ENCODE measurements at places on chromosomes 11 and 22.

- DNase-seq = no peak
Measured at GRCh38 chr11:66112601-66113499, 42.8 kb downstream of the PACS1 start.

- no peak for DNase-seq
Measured at GRCh38 chr22:28148816-28149465, 229.9 kb upstream of the PITPNB start.

GRCh38 chr11:96139691-96140090 lies 203.3 kb downstream of the MAML2 start:
- DNase-seq = no peak

- DNase-seq = no peak
Measured at GRCh38 chr22:39610246-39610645, 39.7 kb downstream of the CACNA1I start.

GRCh38 chr11:130721736-130722135 lies 194.5 kb downstream of the SNX19 start:
- no peak for DNase-seq

- DNase-seq = no peak
Measured at GRCh38 chr11:118202599-118203422, 22.0 kb downstream of the JAML start.

DNA sequence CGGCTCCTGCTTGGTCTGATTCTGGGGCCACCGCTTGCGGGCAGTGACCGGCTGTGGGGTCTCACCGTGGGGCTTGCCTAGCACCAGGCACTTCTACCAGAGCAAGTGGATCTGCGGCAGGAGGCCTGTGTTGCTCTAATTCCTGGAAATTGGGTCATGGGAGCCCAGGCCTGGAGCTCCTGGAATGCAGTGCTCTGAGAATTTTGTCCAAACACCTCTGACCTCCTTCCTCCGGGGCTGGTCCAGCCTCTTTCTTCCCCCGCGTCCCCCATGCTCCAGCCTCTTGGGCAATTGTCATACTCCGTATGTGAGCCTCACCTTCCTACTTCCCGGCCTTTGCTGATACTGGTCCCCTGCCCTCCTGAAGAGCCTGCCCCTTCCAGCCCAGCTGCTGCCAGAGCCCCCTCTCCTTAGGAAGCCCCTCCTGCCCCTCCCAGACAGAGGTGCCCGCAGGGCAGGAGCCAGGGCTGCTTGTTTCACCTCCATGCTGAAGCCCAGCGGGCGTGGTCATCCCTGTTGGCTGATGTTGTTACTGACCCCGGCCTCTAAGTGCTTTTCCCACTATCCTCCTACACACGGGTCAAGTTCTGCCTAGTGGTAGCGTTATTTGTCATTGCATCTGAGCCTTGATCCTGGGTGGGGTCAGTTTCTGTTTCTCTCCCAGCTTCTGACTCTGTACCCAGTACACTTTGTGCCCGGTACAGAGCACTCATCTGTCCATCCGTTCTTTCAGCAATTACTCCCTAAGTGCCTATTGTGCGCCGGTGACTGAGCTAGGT lies 9.6 kb downstream of the MGAT3 start:
- DNase-seq = no peak

DNA sequence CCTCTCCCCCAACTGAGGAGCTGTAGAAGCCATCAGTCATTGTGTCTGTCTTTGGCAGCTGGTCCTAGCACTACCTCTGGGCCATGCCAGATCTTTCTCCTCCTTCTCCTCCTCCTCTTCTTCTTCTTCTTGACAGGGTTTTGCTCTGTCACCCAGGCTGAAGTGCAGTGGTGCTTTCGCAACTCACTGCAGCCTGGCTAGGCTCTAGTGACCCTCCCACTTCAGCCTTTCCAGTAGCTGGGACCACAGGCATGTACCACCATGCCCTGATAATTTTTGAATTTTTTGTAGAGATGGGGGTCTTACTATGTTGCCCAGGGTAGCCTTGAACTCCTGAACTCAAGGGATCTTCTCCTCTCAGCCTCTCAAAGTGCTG lies 50.1 kb upstream of the SHANK2 start:
- no peak for DNase-seq

GRCh38 chr11:92890846-92891245 lies 78.6 kb upstream of the MTNR1B start:
- DNase-seq = no peak

DNA sequence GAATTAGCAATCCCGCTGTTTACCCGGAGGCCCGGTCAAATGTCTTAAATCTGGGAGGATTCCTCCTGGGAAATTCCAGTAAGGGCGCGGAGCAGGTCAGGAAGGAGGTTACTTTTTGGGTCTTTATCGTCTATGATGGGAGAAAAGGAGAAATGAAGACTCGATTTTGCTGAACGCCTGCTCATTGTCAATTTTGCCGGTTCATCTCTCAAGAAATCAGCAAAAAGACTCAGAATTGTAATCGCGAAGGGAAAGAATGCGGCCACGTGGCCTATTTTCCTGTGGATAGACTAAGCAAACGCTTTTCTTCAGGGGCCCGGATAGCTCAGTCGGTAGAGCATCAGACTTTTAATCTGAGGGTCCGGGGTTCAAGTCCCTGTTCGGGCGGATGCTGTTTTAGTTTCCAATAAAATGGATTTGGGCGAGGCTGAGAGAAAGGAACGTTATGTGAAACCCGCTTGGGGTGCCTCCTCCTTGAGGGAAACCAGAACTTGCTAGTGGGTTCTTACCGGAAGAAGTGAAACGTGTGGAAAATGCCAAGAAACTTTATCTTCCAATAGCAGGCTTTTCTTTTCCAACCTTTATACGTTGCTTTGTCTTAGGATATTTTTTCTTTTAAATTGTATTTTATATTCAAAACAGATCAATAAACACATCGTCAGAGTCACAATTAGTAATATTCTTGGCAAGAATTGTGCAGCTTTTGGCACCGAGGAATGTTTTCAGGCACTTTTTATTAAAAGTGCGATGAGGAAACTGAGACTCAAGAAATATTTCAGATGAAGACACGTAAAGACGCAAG lies 45.0 kb downstream of the OR4D9 start:
- peak; percentile 31 for DNase-seq

GRCh38 chr11:77165066-77165465 lies 37.0 kb downstream of the MYO7A start:
- no peak for DNase-seq

DNA sequence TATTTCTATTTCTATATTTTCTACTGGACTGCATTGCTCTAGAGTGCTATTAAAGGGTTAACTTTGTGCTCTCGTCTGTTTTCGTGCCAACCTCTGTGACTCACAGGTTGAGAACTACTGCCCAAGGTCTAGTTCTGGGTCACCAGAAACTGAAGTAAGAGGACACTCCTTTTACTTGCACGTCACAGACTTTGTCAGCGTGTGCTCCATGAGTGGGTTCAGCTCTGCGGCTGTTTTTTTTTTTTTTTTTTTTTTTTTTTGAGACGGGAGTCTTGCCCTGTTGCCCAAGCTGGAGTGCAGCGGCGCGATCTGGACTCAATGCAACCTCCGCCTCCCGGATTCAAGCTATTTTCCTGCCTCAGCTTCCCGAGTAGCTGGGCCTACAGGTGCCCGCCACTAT lies 49.8 kb downstream of the CLMP start:
- DNase-seq = no peak

DNA sequence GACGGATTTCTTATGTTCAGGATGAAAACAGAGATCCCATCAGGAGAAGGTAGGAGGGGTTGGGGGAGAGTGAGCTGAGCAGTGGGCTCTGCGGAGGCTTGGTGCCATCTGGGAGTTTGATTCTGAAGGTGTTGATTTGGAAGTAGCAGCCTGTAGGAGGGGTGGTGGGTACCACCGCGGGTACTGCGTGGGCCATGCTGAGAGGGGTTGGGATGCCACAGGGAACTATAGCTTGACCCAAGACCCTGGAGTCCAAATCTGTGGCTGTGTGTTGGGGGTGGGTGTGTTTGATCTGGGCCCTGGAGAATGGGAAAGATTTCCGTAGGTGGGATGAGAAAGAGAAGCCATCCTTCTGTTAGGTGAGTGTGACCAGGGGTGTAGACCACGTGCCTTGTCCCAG lies 5.0 kb downstream of the INCENP start:
- no peak for DNase-seq

DNA sequence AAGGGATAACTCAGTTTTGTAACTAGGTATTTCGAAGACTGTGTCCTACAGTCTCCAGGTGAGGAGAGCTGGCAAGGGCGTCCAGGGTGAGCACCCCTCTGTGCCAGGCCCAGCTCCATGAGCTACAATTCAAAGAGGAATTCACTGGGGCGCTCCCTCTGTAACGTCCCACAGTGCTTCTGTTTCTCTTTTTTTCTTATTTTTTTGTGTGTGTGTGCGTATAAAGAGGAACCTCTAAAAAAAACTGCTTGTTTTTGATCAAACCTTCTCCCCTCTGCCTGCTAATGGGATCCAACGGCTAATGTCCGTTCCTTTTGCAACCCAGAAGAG lies 17.1 kb downstream of the ASCC2 start:
- DNase-seq = no peak

DNA sequence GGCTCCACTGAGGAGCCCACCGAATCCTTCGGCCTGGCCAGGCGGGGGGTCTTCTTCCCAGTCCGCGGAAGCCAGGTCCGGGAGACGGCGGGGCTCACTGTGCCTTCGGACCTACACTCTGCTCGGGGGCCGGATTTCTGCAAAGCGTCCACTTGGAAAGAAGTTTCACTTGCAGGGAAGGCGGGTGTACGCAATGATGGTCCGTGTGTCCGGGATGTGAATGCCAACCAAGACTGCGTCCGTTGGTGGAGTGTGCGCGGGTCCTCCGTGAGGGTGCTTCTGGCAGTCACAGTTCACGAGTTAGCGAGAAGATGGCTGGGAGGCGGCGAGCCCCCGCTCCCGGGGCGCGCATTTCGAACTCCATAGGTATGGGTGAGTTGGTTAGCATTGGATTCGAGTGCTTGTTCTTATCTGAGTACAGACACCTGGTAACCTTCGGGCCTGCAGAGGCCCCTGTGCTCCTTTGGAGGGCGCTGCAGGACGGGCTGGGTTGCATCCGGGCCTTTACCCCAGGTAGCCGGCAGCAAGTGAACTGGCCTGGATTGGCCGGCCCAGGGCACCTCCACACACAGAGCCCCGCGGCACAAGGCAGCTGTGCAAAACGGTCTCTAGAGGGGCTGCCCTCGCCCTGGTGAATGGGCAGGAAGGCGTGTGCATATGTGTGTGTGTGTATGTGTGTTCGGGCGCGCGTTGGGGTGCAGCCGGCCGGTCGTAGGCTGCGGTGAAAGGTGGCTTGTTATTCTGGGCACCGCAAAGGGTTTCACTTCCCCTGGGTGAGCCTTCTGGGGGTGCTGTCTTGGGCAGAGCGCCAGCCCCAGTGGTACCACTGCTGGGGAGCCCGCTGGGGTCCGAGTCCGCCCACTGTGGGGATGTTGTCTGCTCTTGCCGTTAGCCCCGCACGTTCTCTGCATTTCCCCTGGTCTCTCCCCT lies 13.3 kb upstream of the CYP2R1 start:
- peak; percentile 27 for DNase-seq

DNA sequence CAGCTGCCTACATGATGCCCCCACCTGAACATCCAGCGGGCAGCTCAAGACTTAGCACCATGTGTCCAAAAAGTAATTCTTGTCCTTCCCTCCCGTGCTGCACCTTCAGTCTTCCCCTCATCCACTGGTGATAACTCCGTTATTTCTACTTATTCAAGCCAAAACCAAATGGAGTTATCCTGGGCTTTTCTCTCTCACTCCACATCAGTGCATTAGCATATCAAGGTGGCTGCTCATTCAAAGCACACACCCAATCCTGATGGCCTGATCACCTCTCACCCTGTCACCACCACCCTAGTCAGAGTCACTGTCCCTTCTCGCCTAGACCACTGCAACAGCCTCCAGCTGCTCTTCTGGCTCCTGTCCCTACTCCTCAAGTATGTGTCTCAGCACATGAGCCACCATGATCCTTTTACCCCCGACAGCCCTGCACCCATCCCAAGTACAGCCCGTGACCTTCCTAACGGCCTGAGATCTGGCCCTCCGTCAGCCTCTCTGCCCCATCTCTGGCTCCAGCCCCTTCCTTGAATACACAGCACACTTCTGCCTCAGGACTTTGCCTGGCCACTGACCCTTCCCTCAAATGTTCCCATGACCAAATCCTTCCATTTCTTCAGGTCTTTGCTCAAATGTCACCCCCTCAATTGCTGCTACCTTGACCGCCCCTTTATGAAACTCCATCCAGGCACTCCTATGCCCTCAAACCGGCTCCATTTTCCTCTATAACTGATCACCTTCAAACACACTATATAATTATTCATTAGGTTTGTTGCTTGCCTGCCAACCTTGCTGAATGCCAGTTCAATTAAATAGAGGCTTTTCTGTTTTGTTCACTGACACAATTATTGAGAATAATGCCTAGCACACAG lies 19.7 kb upstream of the SLC25A1 start:
- DNase-seq = no peak

DNA sequence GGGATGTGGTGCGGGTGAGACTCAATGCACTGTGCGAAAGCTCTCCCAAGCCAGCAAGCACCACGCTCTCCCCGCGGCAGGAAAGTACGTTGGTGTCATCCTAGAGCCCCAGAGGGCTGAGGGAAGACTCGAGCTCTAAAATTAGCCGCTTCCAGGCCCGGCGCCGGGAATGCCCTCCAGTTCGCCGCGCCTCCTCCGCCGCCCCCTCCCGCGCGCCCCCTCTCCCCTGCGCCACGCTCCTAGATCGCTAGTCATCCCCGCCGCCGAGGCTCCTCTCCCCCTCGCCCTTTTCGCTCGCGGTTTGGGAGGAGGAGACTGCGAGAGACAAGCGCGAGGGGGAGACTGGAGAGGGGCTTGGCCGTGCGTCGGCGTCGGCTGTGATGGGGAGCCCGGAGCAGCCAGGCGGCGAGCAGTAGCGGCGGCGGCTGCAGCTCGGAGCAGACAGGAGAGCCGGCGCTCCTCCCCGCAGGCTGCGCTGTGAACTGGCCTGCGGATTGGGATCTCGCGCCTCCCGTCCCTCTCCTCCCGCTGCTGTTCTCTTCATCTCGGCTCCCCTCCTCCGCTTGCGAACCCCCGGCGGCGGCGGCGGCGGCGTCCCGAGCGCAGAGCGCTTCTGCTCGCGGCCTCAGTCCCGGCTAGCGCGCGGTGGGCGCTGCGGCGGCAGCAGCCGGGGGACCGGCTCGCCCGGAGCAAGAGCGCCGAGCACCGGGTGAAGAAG lies at the start of gene FAT3:
Gene FAT3 (plus strand): TSS at position 412 of the 718 bp plus-strand sequence. CDS start 127,295 bp downstream, outside the sequence.
- DNase-seq = no peak

DNA sequence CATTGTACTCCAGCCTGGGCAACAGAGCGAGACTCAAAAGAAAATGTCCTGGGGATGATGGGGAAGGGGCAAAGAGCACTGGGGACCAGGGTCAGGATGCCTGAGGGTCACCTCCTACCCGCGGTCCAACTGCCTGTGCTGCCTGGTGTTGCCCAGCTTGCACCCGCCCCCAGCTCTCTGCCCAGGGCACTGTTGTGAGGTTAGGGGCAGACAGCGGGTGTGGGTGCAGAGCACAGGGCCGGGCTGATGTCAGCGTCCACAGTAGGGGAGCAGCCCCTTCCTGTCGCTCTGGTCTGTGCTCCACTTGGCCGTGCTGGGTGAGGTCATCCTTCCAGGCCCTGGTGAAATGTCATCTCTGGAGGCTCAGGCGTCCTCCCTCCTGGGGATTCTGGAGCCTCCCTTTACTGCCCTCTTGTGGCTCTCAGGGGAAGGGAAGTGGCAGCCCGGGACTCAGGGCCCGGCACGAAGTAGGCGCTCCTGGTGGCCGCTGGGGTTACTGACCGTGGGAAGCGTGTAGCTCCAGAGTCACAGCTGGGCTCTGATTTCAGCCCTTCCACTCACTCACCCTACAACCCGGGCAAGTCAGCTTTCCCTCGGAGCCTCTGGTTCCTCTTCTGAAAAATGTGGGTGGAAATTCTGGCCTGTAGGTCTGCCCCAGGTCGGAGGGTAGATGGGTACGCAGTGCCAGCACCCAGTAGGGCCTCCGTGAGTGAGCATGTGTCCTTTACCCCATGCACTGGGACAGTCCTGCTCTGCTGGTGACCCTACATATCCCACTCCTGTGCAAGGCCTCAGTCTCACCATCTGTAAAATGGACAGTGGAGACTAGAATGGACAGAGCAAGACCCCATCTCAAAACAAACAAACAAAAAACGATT lies 17.3 kb upstream of the PRR5 start:
- DNase-seq = peak; percentile 70
